ENCODE measurements at places on chromosomes 2 and 18.

DNA sequence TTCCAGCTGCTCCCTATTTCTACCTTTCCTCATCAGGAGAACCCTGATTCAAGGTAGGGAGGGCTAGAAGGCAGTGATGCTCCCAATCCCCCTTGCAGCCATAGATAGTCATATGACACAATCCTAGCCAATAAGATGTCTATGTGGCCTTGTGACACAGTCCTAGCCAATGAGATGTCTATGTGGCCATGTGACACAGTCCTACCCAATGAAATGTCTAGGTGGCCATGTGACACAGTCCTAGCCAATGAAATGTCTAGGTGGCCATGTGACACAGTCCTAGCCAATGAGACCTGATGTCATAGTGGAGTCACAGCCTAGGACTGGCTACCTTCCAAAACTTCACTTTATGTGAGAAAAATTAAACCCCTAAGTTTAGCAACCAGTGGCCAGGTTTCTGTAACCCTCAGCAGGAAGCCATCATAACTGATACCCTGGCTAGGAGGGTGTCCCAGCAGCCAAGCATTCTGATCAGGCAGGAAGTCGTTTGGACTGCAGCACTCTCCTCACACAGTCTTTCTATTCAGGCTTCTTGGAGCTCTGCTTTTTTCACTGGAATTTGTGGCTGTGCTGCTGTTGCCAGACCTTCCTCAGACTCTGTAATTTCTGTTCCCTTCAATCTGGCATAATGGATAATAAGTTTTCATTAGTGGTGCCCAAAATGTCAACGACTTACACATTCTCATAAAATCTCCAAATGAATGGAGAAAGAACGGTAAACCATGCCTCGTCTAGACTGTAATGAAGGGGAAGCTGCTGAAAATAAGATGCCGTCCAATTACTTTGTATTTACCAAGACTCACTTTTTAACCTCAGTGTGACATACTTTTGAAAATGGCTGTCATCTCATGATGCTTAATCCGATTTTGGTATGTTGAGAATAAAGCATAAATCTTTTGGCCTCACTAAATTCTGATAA, 165.0 kb upstream of the NCKAP5 start:
- DNase-seq, result no peak

DNA sequence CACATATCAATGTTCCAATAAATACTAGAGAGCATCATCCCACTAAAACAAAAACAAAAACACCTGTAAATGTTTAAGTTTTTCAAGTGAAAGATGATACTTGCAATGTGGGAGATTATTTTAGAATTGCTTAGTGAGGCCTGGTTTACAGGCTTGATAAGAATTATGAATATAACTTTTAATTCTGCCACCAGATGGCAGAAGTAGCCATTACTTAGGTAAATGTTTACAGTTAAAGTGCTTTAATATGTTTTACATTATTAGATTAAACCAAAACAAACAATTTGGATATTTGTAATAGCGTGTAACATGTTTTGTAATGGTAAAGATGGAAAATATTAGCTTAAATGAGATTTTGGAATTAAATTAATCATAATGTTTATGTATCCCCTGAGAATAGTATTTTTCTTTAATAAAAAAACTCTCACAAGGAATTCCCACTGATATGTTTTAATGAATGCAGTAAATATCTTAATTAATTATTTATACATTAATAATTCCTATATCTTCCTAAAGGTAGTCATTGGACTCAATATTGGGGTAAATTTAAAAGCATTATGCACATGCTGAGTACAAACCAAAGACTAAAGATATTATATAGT, 522.0 kb downstream of the SPAG16 start:
- DNase-seq, result no peak

DNA sequence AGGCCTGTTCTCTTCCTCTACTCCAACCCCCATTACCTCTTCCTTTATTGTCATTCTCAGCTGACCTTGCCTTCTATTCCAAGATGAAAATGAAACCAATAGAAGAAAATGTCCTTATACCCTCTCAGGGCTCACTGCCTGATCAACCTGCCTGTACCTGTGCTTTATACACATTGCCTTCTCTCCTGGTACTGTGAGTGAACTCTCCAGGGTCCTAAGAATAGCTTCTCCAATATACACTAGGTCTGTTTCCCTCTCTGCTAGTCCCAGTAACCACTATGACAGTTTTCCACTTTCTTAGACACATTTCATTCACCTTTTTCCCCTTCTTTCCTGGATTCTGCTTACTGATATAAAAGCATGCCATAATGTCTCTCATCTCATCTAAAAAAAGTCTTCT, 85.7 kb downstream of the FSHR start:
- DNase-seq, result no peak

DNA sequence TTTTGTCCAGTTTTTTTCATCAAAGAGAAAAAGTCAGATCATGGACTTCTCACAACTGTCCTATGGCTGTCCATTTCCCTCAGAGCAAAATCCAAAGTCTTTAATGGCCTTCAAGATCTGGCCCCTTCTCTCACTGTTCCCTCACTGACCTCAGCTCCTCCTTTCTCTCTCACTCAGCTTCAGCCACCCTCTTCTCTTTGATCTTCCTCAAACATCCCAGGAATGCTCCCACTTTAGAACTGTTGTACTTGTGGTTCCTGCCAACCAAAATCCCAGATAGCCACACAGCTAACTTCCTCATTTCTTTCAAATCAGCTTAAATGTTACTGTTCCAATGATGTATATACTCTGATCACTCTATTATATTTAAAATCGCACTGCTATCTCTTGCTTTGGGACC, 82.9 kb downstream of the NUP35 start:
- DNase-seq, result no peak

- DNase-seq, result no peak
Observed at GRCh38 chr18:39751921-39752320, 2186.3 kb upstream of the CELF4 start.

DNA sequence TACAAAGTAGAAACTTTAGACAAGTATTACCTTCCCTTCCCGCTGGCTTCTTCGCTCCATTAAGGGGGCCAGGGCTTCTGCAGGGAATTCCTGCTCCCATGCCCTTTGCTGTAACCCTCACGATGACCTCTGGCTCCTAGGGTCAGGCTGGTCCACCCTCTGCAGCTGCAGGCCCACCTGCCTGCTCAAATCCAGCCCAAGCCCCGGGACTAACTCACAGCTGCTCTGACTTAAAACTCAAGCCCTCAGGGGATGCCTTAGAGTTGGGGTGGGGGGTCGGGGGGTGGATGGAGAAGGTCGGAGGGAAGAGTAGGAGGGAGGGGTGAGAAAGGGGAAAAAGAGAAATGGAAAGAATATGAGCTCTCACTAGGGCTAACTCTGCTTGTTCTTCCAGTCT, 4.9 kb downstream of the IGFBP5 start:
- DNase-seq, result no peak

DNA sequence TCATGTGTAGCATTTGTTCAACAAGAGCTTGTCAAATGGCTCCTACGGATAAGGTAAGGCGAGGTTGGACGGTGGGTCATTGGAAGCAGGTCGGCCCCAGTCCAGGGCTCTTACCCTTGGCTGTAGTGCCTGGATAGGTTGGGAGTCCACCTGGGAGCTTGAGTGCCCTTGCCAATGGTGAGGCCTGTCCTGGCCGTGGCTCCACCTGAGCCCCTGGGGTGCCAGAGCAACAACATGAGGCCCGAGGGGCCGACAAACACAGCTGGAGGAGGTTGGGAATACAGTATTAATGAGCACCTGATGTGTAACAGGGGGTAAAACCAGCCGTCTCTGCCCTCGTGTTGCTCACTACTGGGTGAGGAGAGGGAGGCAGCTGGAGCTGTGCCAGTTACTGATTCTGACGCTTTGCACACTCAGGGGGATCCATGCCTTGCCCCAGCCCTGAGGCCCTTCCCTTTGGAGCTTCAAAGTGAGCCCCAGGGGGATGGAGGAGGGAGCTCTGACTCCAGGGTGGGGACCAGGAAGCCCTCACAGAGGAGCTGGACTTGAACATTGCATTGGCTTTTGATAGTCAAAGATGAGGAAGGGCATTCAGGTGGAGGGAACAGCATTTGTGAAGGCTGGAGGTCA, 87.2 kb downstream of the RHOB start:
- DNase-seq, result no peak

GRCh38 chr18:63906056-63906455, 1.7 kb upstream of the SERPINB10 start:
- no peak for DNase-seq

- DNase-seq, result no peak
Observed at GRCh38 chr2:75044291-75044690, 85.8 kb downstream of the POLE4 start.

DNA sequence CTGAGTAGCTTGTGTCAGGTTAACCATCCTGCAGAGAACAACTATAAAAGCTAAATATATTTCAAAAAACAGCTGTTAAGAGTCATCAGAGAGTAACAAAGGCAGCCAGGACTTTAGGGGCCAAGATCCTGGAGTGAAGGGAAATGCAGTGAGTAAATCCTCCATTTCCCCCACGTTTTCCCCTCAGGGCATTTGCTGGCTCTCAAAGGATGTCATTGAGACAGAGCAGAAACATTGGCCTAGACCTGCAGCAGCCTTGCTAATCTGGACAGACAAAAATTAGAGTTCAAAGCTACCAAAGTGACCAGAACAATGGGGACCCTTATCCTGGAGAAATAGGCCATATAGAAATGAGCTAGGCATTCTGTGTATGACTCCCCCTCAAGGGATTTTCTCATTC, 21.1 kb upstream of the KLHL29 start:
- DNase-seq, result no peak

- DNase-seq, result no peak
Observed at GRCh38 chr2:44348400-44348799, 12.9 kb downstream of the PREPL start.

DNA sequence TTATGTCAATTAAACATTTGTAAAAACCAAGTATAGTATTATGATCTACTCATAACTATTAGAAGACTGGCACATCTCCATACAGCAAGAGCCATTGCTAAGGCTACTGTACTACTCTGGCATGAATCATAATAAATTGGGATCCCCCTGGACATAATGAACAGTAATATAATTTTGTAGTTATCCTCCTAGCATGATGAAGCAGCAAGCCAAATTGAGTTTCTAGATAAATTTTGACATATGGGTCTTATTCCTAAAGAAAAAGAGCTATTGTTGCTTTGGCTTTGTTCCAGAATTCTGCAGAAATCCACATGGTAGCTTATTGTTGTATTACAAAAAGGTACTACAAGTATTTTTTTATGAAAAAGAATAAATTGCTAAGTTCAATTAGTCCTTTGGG, 204.3 kb downstream of the CAMKMT start:
- no peak for DNase-seq

DNA sequence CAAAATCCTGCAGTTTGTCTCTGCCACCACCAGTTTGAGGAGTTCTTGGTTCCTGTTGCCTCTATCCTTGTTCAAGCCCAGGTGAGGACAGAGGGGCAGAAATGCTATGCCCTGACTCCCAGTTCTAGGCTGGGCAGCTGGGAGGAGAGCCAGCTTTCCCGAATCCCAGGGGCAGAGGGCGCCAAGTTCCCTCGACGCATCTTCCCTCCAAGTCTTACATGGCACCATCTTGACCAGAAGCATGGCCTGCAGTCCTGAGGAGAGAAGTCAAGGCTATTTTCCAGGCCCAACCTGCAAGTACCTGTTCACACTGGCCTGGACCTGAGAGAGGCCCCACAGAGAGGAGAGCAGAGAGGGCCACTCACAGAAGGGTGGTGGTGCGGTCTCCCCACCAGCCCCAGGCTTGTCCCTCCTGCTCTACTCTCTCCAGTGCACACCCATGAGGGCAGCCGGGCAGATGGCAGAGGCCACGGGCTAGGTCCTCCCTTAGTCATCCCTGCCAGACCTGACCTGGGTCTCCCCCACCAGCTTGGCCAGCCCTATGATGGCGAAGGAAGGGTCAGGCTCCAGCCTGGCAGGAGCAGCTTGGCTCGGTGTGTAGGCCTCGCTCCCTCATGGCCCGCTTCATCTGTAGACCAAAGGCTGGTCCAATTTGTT, 115.7 kb upstream of the MSTN start:
- no peak for DNase-seq

DNA sequence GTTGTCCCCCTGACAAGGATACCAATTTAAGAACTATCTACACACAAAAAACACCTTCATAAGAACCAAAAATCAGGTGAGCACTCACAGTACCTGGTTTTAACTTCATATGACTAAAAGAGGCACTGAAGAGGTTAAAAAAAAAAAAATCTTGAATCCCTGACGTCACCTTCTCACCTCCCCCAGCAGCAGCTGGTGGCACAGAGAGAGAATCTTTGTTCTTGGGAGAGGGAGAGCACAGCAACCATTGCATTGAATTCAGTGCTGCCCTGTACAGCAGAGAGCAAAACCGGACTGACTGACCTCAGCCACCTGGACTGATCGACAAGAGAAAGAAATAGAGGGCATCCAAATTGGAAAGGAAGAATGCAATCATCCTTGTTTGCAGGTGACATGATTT, 566.0 kb downstream of the TMX3 start:
- DNase-seq, result no peak

DNA sequence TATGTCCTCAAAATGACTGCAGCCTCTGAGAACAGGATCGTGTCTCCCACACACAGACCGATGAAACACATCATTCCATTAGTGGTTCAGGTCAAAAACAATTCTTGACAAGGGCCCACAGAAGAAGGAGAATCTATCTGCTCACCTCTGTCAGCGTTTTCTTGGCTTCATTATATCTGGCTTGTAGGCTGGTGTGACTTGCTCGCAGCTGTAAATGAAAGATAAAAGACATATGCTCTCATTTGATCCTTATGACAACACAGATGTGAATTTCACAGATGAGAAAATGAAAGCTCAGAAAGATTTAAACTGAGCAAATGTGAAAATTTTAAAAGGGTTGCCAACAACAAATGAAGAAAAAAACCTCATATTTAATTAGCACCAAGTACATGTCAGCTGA, 61.6 kb downstream of the CCDC93 start:
- no peak for DNase-seq

- DNase-seq, result no peak
Observed at GRCh38 chr2:216445501-216445900, 33.2 kb downstream of the SMARCAL1 start.

DNA sequence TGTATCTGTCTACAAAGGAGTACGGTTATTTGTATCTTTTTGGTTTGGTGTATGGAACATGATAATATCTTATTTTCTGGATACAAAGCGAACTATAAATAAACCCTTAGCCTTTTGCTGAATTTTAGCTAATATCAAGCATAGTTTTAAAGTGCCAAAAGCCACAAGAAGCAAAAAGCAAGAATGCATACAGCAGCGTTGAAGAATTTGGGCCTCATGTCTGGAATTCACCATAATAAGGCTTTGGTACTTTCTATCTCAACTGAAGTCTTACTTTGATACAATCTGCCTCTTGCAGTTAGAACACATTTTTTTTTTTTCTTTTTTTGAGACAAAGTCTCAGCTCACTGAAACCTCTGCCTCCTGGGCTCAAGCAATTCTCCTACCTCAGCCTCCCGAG, 151.5 kb downstream of the ERBB4 start:
- no peak for DNase-seq
